Stimulated activated CD8-positive, alpha-beta memory T cell treated with anti-CD3 and anti-CD28 coated beads, Interleukin-7, amount 100 ng/mL, for 4 hours (primary cell): ENCODE measurements at places on chromosomes 7 and 10.
A peak's percentile ranks its signal among the peaks of the same experiment; 100 is the strongest.

- no peak for DNase-seq
Measured at GRCh38 chr7:12222889-12223579, 11.9 kb downstream of the TMEM106B start.

DNA sequence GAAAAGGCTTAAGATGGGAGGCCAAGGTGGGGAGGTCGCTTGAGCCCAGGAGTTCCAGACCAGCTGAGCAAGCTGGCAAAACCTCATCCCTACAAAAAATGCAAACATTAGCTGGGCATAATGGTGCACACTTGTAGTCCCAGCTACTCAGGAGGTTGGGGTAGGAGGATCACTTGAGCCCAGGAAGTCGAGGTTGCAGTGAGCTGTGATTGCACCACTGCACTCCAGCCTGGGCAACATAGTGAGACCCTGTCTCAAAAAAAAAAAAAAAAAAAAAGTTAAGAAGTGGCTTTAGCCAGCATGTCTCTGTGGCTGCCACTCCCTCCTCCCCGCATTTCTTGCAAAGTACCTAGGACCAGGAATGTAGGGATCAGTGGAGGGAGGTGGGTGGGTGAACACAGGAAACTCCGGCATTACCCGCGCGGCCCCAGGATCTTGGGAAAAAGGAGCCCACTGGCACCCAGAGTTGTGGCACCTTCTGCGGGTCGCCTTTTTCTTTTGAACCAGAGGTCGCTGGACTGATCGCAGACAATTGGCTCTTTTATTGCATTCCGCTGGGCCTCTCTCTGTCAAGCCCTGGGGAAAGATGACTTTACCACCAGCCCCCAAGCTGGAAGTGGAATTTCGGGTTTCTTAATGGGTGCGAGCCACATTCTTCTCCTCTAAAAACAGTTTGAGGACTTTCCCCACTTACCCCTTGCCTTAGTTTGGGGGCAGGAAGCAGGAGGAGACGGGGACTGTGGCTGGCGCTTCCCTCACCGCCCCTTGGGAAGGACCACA lies 3.5 kb downstream of the VGF start:
- DNase-seq = no peak

DNA sequence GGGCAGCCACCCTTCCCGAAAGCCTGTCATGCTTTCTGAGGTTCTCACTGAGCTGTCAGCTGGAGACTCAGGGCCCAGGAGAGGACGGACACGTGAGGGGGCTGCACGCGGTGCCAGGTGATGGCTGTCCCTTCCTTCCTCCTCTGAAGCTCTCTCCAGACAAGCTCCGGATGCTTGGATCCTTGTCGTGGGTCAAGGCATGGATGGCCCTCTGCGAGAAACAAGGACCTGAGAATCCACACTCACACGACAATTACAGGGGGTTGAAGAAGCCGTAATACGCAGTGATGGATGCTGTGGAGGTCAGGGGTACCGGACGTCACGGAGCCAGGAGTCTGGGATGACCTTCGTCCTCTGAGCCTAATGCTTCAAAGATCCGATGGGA lies 170.3 kb downstream of the USP6NL start:
- no peak for DNase-seq

DNA sequence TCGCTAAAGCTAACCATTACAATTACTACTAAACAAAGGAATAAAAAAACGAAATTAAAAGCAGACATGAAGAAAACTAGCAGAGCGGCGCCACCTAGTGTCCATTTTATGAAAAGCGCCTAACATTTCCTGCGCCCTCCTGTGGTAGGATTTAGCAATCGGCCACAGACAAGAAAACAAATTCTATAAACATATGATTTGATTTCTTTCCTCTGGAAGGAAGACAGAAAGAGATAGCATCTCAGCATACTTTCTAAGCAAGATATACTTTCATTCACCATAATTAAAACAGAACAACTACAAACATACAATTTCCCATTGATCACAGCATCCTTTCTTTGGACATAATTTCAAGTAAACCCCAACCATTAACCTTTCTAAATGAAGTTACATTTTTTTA lies 337.7 kb upstream of the NPVF start:
- peak; percentile 30 for DNase-seq

- no peak for DNase-seq
Measured at GRCh38 chr10:3433988-3434387, 261.4 kb upstream of the PITRM1 start.

DNA sequence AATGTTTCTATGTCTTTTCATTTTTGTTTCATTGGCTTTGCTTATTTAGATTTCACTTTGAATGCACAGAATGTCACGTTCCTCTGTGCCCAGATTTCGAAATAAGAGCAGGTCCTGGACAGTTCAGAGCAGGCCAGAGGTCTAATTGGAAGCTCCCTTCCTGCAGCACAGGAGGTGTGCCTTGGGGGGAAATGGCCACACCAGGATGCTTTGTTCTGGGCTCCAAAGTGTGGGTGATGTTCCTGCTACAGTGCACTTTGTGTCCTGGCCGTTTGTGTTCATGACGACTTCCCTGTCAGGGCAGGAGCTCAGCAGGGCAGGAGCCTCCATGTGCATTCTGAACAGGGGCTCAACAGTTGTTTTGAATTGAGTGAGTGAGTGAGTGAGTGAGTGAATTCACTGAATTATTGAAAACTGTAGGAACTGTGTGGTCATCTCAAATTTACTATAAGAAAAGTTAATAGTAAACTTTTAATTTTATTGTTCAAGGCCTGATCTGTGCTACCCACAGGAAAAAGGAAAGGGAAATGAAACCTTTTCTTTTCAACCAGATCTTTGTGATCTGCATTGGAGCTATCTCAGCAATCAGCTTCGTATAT lies 109.5 kb upstream of the GJD4 start:
- no peak for DNase-seq

DNA sequence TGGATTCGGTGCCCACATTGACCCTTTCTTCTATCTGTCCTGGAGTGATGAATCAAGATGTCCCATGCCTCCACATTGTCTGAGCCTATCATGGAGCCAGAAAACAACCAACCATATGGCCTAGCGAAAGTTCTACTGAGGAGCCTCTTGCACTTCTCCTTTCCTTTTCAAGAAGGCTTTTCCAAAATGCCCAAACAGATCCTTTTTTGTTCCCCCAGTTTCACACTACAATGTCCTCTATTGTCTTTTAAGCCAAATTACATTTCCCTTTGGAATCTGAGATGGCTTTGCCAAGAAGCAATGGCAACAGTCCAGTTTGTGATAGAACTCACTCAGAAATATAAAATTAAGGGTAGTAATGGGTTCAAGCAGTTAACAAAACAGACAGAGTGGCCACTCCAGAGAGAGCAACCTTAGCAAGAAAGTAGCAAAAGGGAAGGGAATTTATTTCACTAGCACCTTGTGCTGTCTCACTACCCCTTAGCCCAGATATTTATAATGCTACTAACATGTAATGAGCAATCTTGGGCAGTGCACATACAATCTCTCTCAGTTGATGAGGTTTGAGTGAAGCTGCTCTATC lies 194.6 kb upstream of the PDE1C start:
- no peak for DNase-seq

DNA sequence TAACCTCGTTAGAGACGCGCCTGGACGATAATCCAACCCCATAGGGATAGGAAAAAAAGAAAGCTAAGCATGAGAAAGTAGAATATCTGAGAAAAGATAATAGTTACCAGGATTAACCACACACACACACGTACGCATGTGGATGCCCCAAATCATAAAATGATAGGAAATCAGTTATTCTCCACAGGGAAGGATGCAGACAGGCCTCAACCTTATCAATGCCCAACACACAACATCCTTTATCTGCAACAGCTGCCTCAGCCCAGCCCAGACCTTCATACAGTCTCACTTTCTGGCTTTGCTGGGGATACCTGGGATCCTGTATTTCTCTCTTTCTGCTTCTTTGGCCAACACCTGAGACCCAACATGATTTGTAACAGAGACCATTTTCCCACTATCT lies 123.0 kb downstream of the NOC3L start:
- DNase-seq = no peak

GRCh38 chr10:123995461-123996131 lies 97.8 kb downstream of the CHST15 start:
- DNase-seq = no peak

GRCh38 chr7:22402250-22402649 lies 45.3 kb upstream of the RAPGEF5 start:
- no peak for DNase-seq

- DNase-seq = peak; percentile 15
Measured at GRCh38 chr7:140656548-140657515, 15.9 kb upstream of the ADCK2 start.

GRCh38 chr10:96152437-96152836 lies 22.3 kb downstream of the ZNF518A start:
- no peak for DNase-seq
